Activated naive CD8-positive, alpha-beta T cell treated with anti-CD3 and anti-CD28 coated beads, Interleukin-2, amount 50 U/mL, for 16 hours (primary cell): ENCODE measurements at places on chromosomes 6 and 20.

- DNase-seq, result no peak
Observed at GRCh38 chr6:12729467-12729866, 12.9 kb downstream of the PHACTR1 start.

- no peak for DNase-seq
Observed at GRCh38 chr6:26414281-26414680, 12.2 kb downstream of the BTN3A1 start.

DNA sequence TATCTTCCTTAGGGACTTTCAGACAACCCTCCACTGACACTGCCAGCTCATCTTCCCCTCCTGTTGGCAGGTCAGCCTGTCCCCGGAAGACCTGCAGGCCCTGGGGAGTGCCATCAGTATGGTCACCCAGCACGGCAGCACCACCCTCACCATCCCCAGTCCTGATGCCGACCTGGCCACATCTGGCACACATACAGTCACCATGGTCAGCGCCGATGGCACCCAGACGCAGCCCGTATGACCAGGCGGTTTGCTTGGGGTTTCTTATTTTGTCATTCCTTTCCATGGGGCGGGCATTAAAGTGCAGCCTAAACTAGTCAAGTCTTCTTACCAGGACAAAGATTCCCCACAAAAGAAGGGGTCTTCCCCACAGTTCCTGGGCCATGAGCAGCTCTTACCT lies 3.9 kb upstream of the DEF6 start:
- DNase-seq, result no peak

GRCh38 chr6:105220186-105220585 lies 40.4 kb upstream of the POPDC3 start:
- DNase-seq, result no peak

DNA sequence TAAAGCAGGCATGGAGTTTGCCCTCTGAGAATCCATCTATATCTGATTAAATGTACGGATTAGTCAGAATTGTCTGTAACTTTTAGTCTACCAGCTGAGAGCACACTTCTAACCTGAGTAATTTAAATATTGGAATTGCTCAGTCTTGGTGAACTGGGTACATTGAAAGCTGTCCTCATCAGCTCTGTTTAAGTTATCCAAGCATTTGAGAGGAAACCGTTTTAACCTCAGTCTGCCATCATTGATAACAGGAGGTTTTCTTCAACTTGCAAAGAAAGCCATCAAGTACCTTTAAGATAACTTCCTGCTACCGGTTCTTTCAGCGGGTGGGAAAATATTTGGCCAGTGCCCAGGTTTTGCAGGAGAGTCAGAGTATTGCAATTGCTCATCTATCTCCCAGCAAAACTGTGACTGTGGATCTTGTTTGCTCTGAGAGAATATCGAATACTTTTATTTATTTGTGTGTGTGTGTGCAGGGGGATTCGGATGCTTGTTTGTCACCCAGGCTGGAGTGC lies 31.1 kb upstream of the F13A1 start:
- DNase-seq, result no peak

DNA sequence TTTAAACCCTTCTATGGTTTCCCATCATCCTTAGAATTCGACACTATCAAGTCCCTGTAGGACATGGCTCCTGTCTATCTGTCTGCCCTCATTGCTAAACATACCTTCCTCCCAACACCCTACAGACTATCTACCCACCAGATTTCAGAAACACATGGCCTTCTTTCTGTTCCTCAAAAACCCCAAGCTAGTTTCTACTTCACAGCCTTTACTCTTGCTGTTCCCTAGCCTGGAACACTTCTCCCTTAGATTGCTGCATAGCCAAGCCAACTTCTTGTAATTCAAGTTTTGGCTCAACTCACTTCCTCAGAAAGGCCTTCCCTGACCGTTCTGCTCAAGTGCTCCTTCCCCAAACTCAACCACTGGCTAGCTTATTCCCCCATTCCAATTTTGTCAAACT lies 156.2 kb downstream of the BTBD9 start:
- DNase-seq, result no peak

GRCh38 chr6:52231406-52232127 lies 12.7 kb downstream of the IL17F start:
- DNase-seq, result no peak

- DNase-seq, result no peak
Observed at GRCh38 chr6:100176311-100176950, 182.4 kb upstream of the MCHR2 start.

DNA sequence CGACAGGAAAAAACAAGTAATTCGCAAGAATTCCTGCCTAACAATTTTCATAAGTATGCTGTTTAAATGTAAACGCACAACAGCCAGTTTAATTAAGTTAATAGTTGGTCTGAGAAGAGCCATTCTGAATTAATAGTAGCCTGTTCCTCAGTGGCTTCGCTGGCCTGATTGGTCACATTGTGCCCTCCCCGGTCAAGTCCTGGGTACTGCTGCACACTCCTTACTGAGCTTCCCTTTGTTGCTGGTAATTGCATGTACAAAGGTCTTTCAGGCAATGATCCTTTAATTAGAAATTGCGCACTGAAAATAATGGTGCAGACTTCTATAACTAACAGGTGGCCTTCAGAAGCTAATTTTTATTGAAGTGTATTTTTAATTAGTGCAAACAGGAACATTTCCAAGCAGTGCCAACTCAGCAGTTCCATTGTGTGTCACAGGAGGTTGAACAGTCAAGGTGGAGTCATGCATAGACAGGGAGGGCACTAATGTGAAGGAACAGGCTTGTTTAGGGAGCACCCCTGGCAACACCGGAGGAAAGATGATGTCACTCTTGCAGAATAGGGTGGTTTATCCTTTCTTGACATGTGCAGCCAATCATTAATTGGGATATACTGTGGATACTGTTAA lies 92.6 kb upstream of the SLC22A23 start:
- no peak for DNase-seq

- no peak for DNase-seq
Observed at GRCh38 chr6:21598674-21599023, 5.1 kb downstream of the SOX4 start.

DNA sequence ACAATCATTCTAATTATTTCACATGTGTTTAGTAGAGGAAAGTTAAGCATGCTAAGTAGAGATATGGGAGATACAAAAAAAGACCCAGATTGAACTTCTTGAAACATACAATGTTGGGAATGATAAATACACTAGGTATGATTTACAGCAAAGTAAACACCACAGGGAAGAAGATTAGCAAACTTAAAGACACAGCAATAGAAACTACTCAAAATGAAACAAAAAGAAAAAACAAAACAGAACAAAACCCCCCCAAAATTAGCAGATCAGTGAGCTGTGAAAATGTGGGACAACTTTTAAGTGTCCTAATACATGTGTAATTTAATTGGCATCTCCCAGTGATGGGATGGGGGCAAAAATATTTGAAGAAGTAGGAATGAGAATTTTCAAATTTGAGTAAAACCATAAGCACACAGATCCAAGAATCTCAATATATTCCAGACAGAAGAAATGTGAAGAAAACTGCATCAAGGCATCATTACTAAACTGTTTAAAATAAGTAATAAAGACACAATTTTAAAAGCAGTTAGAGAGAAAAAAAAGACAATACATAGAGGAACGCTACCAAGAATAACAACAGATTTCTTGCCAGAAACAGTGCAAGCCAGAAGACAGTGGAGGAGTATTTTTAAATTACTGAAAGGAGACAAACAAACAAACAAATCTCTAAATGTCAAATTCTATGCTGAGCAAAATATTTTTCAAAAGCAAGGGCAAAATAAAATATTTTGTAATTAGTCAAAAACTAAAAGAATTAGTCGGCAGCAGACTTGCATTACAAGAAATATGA lies 473.7 kb downstream of the QKI start:
- no peak for DNase-seq

DNA sequence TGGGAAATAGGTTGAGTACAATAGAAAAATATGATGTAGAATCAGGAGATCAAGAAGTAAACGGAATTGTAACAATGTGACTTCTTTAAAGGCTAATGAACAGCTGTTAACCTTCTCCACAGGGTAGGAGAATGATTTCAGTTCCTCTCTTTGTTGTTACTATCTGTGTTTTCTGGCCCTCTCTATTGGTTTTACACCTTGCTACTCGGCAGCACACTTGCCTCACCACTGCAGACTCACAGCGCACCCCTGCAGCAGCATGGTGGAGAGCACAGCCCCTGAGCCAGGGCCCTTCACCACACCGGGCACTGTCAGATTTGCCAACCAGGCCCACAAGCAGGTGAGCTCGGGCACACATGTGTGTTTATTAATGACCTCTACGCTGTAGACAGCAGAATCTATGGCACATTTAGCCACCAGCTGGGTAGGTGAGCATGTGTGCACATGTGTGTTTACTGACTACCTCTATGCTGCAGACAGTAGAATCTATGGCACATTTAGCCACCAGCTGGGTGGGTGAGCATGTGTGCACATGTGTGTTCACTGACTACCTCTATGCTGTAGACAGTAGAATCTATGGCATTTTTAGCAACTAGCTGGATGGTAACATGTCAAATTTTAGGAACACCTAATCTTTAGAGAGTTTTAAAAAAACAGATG lies 16.8 kb downstream of the SFT2D1 start:
- DNase-seq, result no peak

DNA sequence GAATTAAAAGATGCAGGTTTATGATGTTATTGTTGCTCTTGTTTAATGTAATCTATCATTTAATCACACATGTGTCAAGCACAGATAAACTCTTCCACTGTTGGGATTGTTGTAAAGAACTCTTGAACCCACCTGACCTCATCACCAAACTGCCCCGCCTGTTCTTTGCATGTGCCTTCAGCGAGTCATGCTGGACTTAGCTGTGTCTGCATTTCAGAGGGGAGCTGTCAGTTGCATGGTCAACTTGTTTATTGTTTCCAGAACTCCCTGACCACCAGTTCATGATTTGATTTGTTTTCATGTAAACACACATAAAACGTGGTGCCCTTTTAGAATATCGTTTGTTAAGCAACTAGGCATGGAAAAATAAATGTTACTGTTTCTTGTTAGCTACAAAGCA lies 93.6 kb downstream of the KHDC1L start:
- no peak for DNase-seq

GRCh38 chr6:106181664-106182418 lies 95.7 kb downstream of the PRDM1 start:
- DNase-seq, result no peak

DNA sequence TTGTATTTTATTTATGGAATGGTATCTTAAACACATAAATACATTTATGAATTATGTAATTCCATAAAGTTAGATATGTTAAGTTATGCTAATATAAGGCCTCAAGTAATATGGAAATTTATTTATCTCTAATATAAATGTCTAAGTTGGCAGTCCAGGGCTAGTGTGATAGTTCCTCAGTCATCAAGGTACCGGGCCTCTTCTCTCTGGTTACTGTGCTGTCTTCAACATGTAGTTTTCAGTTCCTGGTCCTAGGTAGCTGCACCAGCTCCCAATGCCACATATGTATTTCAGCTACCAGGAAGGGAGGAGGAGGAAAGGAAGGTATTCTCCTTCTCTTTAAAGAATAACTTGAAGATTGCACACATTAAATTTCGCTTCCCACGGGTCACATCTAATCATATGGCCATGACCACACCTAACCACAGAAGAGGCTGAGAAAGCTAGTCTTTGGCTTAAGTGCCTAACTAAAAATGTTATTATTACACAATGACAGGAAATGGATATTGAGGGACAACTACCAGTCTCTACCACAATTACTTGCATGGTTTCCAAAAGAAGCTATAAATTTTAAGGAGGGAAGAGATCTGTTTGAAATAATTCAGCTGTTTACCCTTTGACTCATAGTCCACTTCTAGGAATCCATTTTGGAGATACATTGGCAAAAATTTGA lies 68.6 kb downstream of the BCKDHB start:
- no peak for DNase-seq

DNA sequence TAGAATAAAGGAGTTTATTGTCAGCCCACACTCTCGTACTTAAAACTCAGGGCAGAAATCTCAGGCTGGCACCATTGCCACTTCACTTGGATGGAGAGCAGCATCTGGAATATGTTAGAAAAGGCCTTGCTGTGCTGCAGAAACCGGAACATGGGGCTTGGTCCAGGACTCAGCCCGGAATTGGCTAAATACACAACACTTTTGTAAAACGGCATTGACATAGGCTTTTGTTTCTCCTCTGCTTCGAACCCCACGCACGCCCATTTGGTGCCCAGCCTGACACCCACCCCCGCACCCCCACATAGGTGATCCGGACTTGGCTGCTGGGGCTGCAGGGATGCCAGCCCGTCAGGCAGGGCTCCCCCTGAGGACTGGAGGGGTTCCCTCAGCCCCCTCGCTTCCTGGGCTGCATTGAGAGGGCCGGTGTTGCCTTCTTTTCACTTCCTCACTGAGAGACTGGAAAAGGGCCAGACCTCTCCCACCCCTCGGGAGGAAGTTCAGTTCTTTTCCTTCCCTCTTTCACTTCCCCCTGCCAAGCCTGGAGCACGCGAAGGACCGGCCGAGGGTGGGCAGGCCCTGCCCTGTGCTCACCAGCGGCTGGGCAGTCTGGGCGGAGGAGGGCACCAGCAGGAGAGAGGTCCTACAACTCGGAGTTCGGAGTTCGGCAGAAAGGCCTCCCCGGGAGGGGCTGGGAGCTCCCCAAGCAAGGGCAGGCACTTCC lies 17.9 kb upstream of the CST3 start:
- DNase-seq, result no peak

DNA sequence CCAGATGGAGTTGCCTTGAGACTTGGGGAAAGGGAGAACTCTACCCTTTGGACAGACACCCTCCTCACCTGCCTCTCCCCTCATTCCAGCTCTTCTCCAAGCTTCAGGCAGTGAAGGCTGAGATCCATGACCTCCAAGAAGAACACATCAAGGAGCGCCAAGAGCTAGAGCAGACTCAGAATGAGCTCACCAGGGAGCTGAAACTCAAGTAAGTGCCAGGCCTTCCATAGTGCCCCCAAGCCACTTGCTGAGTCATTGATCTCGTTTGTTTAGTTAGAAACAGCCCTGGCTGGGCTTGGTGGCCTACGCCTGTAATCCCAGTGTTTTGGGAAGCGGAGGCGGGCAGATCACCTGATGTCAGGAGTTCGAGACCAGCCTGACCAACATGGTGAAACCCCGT lies 39.2 kb downstream of the KIF3B start:
- DNase-seq, result no peak

- no peak for DNase-seq
Observed at GRCh38 chr6:156617376-156617775, 159.8 kb upstream of the ARID1B start.

DNA sequence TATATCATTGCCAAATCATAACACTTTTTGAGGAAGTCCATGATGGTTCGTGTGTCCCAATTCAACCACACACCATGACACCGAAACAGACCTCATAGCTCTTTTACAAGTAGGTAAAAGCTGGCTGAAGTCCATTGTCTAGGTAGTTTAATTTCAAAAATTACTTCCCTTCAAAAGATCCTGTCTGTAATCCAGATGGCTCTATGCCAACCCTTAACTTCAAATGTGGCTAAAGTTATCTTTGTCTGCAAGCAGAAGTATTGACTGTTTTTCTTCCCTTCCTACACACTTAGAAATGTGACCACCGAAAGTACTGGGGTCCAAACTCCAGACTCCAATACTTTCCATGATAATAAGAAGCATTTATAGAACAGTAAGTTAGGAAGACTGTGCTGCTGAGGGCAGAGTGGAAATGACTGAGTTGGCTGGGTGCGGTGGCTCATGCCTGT lies 8.3 kb upstream of the TIAM2 start:
- DNase-seq, result no peak
